ENCODE measurements at places on chromosomes 7 and 10.

DNA sequence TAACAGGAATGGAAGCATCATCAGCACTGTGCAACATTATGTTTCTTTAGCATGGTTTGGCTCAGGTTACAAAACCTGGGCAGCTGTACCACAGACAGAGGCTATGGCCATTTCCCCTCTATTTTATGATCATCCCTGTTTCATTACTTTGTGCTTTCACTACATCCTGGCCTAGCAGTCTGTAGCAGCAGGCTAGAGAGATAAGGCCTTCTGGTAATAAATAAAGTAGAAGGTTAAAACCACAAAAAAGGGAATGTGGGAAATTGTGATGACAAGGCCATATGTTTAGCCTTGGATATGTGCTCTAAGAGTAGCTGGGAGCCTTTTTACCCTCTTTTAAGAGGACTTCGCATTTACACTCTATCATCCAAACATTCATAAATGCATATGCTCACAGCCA lies 266.2 kb upstream of the PHF14 start:
- no peak for DNase-seq

GRCh38 chr7:13794581-13794980 lies 194.9 kb downstream of the ETV1 start:
- no peak for DNase-seq

DNA sequence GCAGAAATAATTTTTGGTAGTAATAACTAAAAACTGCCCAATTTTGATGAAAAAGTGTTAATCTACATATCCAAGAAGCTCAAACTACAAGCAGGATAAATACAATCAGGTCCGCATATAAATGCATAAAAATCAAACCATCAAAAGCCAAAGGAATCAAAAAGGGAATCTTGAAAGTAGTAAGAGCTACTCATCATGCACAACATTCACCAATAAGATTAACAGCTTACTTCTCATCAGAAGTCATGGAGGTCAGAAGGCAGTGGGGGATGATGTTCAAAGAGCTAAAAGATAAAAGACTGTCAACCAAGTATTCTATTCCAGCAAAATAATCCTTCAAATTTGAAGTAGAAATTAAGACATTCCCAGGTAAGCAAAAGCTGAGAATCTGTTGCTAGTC lies 76.4 kb downstream of the CRPPA start:
- DNase-seq, result no peak

DNA sequence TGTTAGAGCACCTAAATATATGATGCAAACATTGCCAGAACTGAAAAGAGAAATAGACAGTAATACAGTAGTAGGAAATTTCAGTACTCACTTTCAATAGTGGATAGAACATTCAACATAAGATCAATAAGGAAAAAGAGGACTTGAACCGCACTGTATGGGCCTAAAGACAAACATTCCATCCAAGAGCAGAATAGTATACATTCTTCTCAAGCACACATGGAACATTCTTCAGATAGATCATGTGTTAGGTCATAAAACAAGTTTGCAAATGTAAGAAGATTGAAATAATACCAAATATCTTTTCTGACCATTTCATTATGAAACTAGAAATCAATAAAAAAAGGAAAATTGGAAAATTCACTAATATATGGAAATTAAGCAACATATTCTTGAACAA lies 185.4 kb upstream of the FOXP2 start:
- DNase-seq, result no peak

DNA sequence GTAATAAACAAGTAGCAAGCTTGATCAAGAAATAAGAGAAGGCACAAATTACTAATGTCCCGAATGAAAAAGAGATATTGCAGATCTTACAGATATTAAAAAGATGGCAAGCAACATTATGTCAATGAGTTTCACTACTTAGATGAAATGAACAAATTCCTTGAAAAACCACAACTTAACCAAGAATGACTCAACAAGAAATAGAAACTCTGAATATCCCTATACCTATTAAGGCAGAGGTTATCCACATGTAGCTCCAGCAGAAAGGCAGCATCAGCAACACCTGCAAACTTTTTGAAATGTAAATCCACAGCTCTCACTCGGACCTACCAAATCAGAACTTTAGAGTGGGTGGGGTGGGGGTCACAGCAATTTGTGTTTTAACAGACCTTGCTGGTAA lies 33.6 kb downstream of the PDE1C start:
- no peak for DNase-seq

- no peak for DNase-seq
Measured at GRCh38 chr10:126243971-126244370, 144.3 kb downstream of the ADAM12 start.

GRCh38 chr10:70820976-70821750 lies 5.4 kb downstream of the SGPL1 start:
- no peak for DNase-seq

- no peak for DNase-seq
Measured at GRCh38 chr7:85135977-85136376, 50.9 kb downstream of the SEMA3D start.

DNA sequence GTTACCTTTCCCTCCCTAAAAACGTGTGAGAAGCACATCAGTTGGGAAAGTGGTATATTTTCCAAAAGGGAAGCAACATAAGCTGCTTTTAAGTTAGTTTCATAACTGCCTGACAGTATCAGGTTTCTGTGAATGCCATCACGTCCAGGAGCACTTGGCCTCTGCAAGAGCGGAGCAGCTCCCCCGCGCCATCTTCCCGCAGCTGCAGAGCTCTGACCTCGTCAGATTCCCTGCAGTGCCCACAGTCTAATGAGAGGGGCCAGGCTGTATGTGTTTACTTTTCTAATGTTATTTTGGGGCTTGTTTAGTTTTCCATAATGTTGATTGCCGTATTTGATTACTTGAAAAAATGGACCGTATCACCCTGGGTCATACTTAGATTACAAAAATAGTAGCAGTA lies 74.2 kb downstream of the MGMT start:
- DNase-seq, result no peak

DNA sequence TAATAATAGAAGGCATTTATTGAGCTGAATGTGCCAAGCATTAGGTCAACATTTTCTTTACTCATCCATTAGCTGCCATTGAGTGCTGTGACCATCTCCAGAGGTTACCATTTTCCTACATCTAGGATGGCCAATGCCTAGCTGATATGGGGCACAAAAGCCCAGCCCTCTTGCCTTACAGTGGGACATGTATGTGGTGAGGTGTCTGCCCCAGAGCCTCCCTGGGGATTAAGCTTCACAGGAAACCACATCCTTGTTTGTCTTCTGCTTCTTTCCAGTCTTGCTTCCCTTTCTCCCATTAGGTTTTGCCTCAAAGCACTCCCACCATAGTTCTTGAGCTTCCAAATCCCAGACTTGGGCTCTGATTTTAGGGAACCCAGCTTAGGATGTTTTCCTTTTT lies 258.7 kb downstream of the SORCS3 start:
- no peak for DNase-seq

GRCh38 chr7:138243430-138243829 lies 167.2 kb downstream of the AKR1D1 start:
- no peak for DNase-seq

DNA sequence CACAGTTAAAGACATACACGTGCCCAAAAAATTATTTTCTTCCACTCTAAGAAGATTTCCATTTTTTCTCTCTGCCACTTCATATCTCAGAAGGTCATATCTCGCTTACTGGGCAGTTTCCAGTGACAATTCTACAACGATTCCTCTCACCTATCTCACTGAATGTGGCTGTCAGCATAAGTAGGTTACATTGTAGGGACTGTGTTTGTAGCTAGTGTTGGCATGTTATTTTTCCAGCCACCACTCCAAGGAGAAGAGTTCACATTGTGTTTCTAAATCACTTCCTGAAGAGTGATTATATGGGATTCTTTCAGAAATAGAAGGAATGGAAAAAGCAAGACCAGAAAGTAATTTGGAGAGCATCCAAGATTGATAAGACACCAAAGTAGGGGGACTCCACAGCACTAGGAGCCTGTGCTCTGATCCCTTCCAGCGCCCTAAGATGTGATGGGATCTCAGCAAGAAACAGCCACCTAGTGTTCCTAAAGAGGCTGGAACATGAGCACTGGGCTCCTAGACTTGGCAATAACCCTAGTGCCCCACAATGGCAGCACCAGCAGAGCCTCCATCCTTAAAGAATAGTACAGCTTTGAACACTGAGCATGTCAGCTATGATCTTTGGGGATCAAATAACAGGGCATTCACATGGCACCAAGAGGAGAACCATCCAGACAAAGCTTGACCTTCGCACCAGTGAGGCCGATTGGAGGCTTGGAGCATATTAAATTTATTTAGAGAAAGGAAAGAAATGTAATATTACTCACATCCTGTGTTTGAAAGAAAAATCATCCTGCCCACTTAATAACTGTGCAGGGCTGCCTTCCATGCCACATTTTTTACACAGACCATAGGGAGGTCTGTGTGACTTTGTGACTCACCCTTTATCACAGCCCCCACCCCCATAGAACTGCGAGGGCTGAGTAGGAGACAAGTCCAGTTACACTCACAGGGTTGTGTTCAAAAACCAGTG lies 51.8 kb downstream of the CAV1 start:
- DNase-seq, result no peak

GRCh38 chr7:150384406-150385301 lies 5.5 kb downstream of the ZNF775 start:
- no peak for DNase-seq

DNA sequence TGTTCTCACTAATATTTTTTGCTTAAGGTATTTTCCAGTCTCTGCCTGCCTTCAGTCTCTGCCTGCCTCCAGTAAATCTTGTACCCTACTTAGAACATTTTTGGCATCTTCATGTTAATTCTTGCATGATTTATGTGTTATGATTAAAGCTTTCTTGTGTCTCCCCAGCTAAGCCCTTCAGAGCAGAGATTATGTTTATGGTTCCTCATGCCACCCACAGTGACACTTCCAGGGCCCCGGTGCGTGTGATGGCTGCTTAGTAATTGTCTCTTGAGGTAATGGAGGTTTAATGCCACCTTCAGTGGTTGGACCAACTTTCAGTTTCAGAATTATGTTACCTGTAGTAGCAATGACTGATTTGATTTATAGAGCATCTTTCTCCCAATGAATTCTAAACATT lies 70.6 kb upstream of the MET start:
- no peak for DNase-seq

- no peak for DNase-seq
Measured at GRCh38 chr10:43194266-43194665, 56.0 kb downstream of the CSGALNACT2 start.

DNA sequence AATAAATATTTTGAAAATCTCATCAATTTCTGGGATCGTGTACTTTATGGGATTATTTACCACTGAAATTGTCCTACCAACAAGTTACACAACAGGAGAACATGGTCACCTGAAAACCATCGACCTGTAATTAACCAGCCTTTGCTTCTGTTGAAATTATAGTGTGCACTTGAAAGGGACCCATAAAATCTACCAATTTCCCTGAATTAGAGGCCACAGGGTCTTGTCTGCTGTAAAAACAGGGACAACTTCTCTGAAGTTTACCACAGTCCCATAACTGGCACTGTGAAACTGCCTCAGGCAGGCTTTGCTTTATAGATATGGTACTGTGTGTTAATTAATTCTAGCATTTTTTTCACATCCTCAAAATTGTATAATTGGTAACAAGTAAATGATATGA lies 37.7 kb downstream of the RAB19 start:
- no peak for DNase-seq

DNA sequence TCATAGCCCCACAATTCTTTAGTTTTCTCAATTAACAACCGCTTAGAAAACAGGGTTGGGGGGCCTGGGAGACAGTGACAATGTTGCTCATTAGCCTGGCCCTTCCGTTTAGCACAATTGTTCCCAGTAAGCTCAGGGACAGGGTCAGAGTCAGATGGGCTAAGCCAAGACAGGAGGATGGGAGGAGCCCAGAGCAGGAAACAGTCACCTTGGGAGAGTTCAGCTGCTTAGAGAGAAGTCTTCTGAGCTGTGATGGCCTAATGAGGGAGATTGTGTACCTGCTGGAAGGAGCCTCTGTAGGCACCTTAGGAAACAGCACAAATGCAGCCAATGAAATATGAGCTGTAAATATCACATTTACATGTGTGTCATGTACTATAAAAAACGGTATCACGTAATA lies 35.9 kb downstream of the SVOPL start:
- no peak for DNase-seq

- DNase-seq, result no peak
Measured at GRCh38 chr7:134903073-134903790, 83.1 kb upstream of the AGBL3 start.

- DNase-seq, result no peak
Measured at GRCh38 chr7:71962636-71963035, 449.5 kb downstream of the CALN1 start.

- DNase-seq, result no peak
Measured at GRCh38 chr7:157689269-157690057, 352.7 kb downstream of the DNAJB6 start.
